ENCODE measurements at places on chromosomes 1 and 21. TPM values are rescaled to one million over a fixed set of nuclear protein-coding genes. Genes with fewer than 3 reads are reported as not detected.

DNA sequence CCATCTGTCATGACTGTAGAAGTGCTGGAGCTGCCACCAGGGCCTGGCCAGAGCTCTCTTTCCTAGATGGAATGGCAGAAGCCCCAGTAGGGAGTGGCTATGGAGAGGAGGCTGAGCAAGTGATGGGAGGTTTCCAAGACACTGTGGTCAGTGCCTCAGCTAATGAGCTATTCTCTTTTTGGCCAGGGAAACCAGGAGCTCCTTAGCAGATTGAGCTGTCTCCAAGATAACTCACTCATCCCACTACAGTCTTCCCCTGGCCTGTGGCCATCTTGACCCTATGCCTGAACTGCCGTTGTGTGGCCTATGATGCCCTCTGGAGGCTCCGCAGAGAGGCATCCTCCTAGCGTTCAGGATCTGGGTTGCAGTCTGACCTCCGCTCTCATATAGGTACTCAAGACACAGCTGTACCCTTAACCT, 60.5 kb downstream of the ERI3 start:
- DNase-seq, result peak; percentile 33

GRCh38 chr1:223269006-223269405, 95.0 kb downstream of the SUSD4 start:
- DNase-seq, result no peak

DNA sequence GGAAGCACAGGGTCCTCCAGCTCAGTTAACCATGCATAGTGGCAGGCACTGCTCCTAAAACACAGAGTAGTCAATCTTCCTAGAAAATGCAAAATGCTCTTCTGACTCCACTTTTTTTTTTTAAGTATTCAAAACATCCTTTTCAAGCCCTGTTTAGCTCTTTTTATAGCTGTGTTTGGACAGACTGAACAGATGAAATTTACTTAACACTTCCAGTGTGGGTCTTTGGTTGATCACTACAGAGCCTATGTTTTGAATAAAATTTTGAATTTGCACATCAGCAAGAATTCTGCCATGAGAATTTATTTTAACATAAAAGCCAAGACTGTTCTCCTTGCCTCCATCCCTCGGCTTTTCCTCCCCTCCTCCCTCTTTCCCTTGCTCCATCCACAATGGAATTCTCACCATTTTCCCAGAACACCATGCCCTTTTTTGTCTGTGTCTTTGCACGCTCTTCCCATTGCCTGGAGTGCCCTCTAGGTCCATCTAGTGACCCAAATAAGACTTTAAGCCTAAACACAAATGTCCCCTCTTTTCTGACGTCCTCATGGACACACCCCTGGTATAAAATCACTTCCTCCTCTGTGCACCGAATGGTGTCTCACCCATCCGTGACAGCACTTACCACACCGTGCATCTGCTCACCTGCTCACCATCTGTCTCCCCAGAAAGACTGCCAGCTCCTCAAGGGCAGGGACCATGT, 24.0 kb upstream of the CPT2 start:
- DNase-seq, result no peak

DNA sequence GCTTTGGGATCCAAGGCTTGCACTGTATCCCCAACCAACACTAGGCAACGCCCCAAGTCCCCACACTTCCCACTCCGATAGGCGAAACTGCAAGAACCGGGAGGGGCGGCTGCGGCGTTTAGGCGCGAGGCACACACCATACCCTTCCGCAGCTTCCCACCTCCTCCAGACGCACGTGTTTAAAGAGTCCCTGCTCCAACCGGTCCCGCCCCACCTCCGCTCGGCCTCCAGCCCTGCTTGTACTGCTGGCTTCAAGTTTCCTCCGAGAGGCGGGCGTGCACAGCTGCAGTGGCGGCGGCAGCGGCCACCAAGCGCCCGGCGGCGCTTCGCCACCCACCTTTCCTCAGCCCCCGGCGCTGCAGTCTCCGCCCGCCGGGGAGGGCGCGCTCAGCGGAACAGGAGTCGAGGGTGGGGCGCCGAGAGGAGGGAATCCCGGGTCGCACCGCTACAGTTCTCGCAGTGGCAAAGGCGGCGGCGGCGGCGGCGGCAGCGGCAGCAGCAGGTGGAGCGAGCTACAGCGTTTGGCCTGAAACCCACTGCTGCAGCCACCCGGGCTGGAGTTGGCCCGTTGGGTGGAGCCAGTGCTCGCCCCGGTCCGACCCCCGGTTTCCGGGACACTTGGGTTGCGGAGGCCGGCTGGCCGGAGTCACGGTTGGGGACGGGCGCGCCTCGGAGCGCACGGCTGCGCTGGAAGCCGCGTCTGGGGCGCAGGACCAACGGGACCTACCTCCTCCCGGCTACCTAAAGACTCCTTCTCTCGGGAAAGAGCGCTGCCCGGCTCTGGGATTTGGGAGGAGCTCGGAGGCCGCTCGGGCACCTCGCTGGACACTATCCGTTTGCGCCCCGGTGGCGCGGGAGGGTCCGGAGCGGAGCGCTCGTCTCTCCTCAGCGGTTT, at the start of gene CNIH3:
Gene CNIH3 (plus strand): TSS at position 457 of the 895 bp plus-strand sequence. CDS start 858 bp downstream, outside the sequence.
- DNase-seq, result peak; percentile 68

- DNase-seq, result no peak
These were observed 12.7 kb upstream of the C1orf167 start for GRCh38 chr1:11749203-11749689.

Gene PDXK
- 317 TPM for total RNA-seq

- DNase-seq, result no peak
These were observed 3.8 kb upstream of the RRP15 start for GRCh38 chr1:218281285-218281684.

GRCh38 chr1:93000751-93001175, 39.5 kb upstream of the DIPK1A start:
- no peak for DNase-seq

Gene FCER1G
- total RNA-seq, result 24.8 TPM

Gene SLC22A15
- total RNA-seq, result 29.8 TPM

Gene LRRC39
- total RNA-seq, result 4.7 TPM

DNA sequence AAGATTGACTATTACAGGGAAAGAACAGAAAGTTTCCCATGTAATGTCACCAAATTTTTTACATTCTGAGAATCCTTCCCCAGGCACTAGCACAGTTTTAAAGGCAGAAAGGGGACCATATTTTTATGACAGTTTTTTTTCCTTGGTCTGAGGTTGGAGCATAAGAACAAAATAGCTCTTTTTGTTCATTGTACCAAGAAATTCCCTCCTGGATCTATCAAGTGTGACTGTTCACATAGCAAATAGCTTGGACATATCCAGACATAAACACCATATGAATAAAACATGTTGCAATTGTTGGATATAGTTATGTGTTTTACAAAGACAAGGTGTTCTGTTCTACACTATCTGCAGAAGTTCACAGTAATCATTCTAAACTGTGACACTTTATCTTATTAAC, 182.4 kb upstream of the ADGRL2 start:
- DNase-seq, result no peak

Gene NEGR1
- total RNA-seq, result 196 TPM

Gene CTSS
- 7.1 TPM for total RNA-seq

- DNase-seq, result no peak
These were observed 10.6 kb upstream of the LINGO4 start for GRCh38 chr1:151815716-151816327.

- no peak for DNase-seq
These were observed 16.9 kb upstream of the KIAA0040 start for GRCh38 chr1:175209493-175209921.

- DNase-seq, result no peak
These were observed 977.9 kb downstream of the ADGRL2 start for GRCh38 chr1:82778612-82779011.

DNA sequence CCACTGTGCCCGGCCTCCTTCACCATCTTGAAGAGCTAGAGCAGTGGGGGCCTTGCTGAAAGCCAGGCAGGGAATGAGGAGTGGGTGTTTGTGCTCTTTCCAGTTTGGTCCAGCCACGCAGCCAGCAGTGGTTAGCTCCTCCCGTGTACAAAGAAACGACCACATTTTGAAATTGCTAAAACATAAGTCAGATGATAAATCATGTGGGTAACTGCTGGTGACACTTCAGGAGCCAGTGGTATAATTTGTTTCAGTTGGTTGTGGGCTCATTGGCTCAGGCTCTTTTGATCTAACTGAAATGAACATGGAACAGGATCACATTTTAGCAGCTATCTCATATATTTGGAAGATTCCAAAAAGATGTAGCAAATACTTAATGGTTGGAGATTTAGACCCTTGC, 87.6 kb downstream of the MTR start:
- no peak for DNase-seq

- no peak for DNase-seq
These were observed 75.2 kb downstream of the FMO4 start for GRCh38 chr1:171389171-171389570.

GRCh38 chr1:234699795-234700665, 90.1 kb upstream of the IRF2BP2 start:
- DNase-seq, result no peak

GRCh38 chr1:177274687-177275211, 104.0 kb downstream of the BRINP2 start:
- no peak for DNase-seq

- no peak for DNase-seq
These were observed 1.8 kb upstream of the SLC26A9 start for GRCh38 chr1:205945069-205945468.

- DNase-seq, result no peak
These were observed 75.4 kb downstream of the NOS1AP start for GRCh38 chr1:162144853-162145252.

Gene ZBTB37
- 20.9 TPM for total RNA-seq

Measured in dorsolateral prefrontal cortex (tissue), 122 donors.